ENCODE measurements at places on chromosomes 3 and 15. TPM values are rescaled to one million over a fixed set of nuclear protein-coding genes. Genes with fewer than 3 reads are reported as not detected.

- DNase-seq, result peak; percentile 49
Observed at GRCh38 chr3:46874430-46874829, 3.1 kb upstream of the PTH1R start.

DNA sequence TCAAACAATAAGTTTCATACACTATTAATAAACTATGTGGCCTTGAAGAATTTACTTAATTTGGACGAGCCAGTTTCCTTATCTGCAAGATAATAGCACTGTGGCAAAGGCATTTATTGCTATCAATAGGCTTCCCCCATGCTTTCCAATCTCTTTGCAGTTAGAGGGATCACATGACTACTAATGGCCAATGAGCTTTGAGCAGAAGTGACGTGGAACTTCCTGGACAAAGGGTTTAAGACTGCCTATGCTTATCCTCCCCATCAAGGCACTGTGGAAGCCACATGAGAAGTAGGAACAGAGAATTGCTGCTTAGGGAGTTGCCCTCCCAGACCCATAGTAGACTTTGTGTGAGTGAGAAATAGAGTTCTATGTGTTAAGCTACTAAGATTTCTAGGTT lies 16.7 kb upstream of the ZMAT3 start:
- no peak for DNase-seq

DNA sequence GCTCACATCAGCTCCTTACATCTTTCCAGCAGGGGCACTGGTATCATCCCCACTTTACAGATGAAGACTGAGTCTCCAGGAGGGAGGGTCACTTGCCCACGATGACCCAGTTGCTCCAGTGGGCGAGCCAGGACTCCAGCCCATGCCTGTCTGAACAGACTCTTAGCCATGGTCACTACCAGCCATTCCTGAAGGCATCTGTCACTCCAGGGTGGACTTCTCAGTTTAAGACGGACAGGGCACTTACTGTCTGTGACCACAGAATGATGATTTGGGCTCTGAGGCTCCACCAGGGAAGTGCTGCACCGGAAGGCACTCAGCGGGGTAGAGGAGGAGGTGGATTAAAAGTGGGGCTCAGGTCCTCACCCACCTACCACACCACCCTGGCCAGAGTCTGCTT lies 104.0 kb upstream of the SLC6A6 start:
- no peak for DNase-seq

GRCh38 chr15:80778964-80779657 lies at the start of gene CEMIP:
Gene CEMIP, plus strand, starts transcription at chr15:80779370. Its CDS starts 94,510 bp downstream, at chr15:80873880.
- peak; percentile 76 for DNase-seq

DNA sequence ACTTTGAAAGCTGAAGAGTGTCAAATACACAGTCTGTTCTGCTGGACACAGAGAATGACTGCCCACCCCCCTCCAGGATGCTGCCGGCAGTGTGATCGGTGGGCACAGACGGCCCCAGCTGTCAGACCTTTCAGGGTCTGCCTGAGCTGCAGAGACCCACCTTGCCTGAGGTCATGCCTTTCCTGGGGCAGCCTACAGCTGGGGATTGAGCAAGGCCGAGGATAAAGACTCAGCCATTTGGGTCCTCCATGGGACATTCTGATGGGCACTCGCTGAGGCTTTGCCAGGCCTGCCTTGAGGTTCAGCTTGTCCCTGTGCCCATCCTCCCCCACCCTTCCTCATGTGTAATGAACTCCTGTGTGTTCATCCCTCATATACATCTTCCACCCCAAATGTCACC lies 102.3 kb upstream of the SMAD3 start:
- no peak for DNase-seq

LRRC49 gene
- 2.6 TPM for polyA plus RNA-seq

DNA sequence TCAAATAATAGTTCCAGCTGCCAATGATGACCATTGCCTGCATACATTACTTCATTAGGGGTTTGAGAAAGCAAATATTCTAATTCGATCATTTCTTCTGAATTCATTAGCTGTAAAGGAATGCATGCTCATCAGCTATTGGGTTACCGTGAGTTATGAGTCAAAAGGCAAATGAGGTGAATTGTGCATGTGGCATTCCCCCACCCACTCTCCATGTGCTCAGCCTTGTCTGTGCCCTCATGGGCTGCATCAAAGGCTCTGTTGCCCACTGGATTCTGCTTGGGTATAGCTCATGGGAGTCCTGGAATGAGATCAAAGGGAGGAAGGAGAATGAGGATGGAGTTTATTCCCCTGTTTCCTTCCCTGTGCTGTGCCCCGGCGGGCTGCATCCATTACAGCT lies 99.3 kb upstream of the CHRNA7 start:
- DNase-seq, result no peak

- no peak for DNase-seq
Observed at GRCh38 chr3:55884491-55885285, 397.6 kb upstream of the WNT5A start.

DPPA2 gene
- polyA plus RNA-seq, result not detected

RHCG gene
- 0.55 TPM for polyA plus RNA-seq

PLAAT1 gene
- 24.4 TPM for polyA plus RNA-seq

AGBL1 gene
- 3.1 TPM for polyA plus RNA-seq

STARD9 gene
- 1.3 TPM for polyA plus RNA-seq

GRCh38 chr15:31324806-31325594 lies 1.6 kb upstream of the KLF13 start:
- no peak for DNase-seq

DNA sequence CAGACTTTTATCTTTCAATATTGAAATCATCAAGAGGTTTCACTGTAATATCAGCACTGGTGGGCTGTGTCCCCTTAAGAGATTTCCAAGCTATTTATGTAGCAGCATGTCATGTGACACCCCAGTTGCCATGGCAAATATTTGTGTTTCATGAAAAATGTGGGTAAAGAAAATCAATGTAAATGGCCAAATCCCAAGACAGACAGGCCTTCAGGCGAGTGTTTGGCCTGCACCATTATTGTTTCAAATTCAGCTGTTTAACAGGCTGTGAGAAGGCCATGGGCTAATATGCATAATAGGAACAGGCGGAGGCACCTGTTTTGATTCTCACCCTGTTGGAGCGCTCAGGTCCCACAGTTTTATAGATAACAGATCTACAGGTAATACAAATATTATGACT lies 104.2 kb downstream of the IQCH start:
- DNase-seq, result no peak

SCN5A gene
- 0.20 TPM for polyA plus RNA-seq

- DNase-seq, result no peak
Observed at GRCh38 chr3:129308636-129309035, 30.0 kb downstream of the HMCES start.

- no peak for DNase-seq
Observed at GRCh38 chr3:28188686-28189085, 52.7 kb upstream of the CMC1 start.

GRCh38 chr15:50884540-50884939 lies 23.9 kb upstream of the AP4E1 start:
- DNase-seq, result no peak

- DNase-seq, result no peak
Observed at GRCh38 chr15:65189102-65189740, 4.1 kb upstream of the CLPX start.

ACAN gene
- 0.09 TPM for polyA plus RNA-seq

- DNase-seq, result no peak
Observed at GRCh38 chr3:25156626-25157025, 271.4 kb upstream of the RARB start.

- no peak for DNase-seq
Observed at GRCh38 chr3:161082063-161082462, 23.1 kb downstream of the B3GALNT1 start.

GOLGA8R gene
- polyA plus RNA-seq, result 0.62 TPM

- no peak for DNase-seq
Observed at GRCh38 chr3:128416578-128417211, 50.0 kb downstream of the DNAJB8 start.

DNA sequence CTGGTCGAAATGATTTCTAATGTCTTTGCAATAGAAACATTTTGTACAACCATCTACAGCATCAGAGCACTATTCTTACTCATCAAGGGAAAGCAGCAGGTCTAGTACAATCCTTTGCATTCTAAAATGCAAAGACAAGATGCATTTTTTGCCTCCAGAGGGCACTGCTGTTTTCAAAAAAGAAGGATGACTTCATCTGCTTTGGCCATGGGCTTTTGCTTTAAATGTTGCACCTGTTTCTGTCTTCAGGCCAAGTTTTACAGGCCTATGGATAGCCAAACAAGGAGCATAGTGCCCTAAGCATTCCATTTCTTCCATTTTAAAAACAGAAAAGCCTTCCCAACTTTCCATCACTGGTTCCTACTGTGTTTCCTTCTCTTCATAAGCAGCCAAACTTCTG lies 3.4 kb downstream of the PARP9 start:
- DNase-seq, result no peak

GRCh38 chr15:73986055-73986775 lies 5.9 kb downstream of the STOML1 start:
- no peak for DNase-seq
